ENCODE measurements at places on chromosomes 12 and 14.

GRCh38 chr14:96953087-96953874 is 156.1 kb downstream of the VRK1 start:
- DNase-seq, result no peak

GRCh38 chr12:102487226-102487625 is 6.9 kb upstream of the IGF1 start:
- no peak for DNase-seq

GRCh38 chr12:106138633-106139421 is at the start of gene NUAK1:
Gene NUAK1 (minus strand): TSS chr12:106138954. CDS start chr12:106138653, 301 bp downstream.
- no peak for DNase-seq

GRCh38 chr14:65333943-65334687 is 78.4 kb upstream of the FUT8 start:
- no peak for DNase-seq

DNA sequence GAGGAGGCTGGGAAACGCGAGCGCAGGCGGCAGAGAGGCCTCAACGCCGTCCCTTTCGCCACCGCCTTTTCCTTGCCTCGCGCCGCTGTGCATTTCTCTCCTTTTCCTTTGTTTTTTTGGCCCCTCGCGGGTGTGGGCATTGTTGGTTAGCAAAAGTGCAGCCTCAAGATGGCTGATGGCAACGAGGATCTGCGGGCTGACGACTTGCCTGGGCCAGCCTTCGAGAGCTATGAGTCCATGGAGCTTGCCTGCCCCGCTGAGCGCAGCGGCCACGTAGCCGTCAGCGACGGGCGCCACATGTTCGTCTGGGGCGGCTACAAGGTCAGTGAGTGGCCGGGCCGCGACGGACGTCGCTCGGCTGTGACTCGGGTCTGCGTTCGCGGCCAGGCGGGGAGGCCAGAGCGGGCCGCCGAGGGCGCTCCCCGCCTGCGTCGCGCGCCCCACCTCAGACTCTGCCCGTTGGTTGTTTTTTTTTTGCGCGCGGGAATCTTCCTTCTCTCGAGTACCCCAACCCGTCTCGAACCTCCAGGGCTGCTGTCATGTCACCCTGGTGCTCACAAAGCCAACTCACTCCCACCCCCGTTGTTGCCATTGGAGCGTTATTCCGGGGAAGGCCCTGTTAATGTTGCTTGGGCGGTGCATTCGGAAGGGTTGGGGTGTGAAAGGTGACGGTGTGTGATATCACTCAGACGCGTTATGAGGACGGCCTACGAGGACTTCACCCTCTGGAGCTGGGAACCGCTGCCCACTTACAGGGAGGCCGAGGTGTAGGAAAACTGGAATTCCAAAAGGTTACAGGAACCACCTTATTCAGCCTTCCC is 558 bp downstream of the KLHDC2 start:
- DNase-seq, result peak; percentile 50

DNA sequence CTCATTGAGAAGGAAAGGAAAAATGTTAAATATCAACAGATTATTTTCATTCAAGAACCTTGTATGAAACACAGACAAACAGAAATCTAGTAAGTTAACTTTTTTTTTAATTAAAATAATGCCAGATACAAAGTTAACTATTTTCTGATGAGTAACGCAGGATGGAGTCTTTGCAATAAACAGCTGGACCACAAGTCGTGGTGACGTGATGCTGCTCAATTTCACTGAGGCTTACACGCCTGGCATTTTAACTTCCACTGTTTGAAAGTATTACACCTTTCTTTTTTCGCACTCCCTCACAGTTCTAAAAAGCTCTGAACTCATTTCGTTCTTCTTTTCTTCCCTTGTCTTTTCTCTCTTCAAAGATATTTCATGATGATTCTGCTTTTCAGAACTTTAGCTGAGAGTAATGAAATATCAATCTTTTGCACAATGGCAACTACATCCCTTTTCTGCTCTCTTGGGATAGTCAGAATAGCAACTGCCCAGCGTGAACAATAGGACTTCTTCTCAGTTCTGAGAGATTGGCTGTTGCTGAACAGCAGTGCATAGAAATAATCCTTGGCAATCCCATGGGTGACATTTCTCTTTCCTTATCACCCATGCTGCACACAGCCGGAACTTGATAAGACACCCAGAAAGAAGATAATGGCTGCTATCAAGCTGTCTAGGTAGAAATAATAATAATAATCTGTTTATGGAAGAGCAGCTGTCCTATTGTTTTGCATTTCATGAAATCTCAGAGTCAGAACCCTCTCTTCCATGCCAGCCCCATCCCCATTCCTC is 160.5 kb downstream of the BTG1 start:
- no peak for DNase-seq

- no peak for DNase-seq
Measured at GRCh38 chr12:59886131-59886733, 290.4 kb downstream of the SLC16A7 start.

- DNase-seq, result no peak
Measured at GRCh38 chr14:100350986-100351385, 27.8 kb downstream of the SLC25A47 start.

DNA sequence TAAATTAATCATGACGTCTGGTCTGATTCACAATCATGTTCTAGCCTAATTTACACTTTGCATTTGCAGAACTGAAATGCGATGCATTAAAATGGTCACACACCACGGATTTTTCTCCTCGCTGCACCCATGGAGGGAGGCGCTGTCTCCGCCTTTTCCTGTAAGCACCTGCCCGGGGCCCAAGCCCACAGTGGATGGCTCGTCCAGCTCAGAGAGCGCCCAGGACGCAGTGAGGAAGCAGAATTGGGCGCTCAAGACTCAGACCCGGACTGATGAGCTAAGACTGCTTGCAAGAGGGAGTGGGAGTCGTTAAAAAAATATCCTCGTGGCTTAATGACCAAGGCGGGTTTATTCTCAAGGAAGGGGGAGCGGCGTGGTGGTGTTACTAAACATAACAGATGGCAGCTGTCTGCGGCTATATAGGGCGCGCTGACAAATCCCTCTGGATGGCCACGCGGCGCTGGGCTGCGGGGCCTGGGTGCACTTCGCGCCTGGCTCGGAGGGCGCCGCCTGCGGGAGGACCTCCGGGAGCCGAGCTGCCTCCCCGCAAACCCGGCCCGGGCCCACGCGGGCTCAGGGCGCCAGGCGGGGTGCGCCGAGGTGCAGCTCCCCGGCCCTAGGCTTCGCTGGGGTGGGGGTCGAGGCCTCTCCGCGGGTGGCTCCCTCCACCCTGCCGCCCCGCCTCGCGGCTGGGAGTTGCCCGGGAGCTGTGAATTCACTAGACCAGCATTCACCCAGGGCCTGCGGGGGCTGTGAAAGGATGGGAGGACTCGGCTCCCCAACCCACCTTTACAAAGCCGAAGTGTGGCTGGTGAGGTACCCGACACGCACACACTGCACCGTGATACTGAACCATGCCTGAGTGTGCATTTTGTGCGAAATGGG is 78.7 kb downstream of the PPM1A start:
- DNase-seq, result peak; percentile 27

DNA sequence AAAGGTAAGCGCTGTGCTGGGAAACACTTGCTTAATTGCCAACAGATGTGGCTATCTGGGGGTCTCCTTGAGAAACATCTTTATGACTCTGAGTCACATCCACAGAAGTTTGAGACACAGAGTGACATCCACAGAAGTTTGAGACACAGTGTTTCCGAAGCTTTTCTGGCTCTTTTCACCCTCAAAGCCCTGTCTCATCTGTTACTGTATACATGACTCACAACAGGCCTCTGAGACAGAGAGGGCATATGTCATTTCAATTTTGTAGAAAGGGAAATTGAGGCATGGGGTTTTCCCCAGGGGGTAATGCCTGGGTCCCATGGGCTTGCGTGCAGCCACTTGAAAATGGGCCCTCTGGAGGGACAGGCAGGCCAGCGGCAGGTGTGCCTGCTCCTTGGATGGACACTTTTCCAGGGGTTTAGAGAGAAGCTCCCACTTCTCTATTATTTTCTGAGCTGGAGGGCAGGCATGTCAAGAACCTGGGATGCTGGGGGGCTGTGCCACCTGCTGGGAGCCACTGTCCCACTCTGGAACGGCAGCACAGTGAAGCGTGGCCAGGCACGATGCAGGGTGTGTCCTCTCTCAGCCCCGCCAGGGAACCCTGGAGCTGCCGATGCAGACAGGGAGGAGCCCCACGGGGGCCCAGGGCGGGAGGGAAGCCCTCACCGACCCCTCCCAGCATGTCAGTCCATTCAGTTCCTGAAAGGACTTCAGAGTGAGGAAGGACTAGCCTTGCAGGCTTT is 111.3 kb upstream of the FKBP4 start:
- no peak for DNase-seq
